ENCODE measurements at places on chromosomes 16 and 17.

DNA sequence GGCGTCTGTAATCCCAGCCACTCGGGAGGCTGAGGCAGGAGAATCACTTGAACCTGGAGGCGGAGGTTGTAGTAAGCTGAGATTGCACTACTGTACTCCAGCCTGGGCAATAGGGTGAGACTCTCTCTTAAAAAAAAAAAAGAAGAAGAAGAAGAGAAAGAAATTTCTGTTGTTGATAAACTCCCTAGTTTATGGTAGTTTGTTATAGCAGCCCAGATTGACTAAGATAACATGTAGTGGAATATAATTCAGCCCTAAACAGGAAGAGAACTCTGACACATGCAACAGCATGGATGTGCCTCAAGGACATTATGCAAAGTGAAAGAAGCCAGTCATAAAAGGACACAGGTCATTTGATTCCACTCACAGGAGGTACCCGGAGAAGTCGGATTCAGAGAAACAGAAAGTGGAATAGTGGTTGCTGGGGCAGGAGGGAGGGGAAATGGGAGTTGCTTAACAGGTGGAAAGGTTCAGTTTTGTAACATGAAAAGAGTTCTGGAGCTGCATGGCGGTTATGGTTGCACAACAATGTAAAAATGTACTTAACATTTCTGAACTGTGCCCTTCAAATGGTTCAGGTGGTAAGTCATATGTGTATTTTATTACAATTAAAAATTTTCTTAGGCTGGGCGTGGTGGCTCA, 26.0 kb upstream of the PRM1 start:
- DNase-seq: peak; percentile 27

DNA sequence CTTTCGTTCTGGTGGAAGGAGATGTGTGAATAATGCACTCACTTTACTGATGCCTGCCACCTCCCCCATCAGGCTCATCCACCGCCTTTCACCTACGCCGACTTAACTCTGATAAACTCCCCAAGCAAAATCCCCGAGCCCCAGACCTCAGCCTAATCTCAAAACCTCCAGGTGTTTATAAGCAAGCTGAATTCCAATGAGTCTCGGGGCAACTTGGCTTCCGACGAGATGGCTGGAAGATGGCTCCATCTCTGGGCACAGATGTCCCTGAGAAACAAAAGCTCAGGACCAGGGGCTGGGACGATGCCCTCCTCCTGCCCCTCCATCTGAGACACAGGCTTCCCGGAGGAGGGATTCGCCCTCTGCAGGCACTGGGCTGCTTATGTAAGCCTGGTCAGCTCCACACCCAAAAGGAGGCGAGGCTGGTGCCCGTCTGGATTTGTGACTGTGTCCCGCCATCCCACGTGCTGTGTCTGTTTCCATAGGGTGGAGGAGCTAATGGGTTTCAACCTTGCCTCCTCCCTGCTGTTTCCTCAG, 386.4 kb upstream of the TNRC6C start:
- DNase-seq: no peak

GRCh38 chr16:1337486-1337885, 4.0 kb downstream of the BAIAP3 start:
- no peak for DNase-seq

GRCh38 chr16:84836234-84836647, 16.5 kb downstream of the CRISPLD2 start:
- DNase-seq: no peak

- no peak for DNase-seq
Measured at GRCh38 chr17:7203391-7203790, 16.2 kb downstream of the DLG4 start.

DNA sequence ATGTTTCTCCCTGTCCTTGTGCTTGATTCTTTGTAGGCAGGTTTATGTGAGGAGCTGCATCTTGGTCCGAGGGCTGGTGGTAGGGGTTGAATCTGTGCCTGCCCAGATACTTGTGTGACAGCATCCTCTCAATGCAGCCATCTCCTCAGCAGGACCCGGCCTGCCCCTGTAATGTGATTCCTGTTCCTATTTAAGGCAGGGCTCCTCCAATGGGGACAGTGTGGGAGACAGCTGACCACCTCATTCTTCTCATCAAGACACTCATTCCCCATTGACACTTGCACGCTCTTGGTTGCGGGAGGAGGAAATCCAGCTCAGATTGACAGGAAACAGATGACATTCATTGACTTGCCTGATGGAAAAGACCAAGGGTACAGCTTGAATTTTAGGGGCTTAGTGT, 384.5 kb downstream of the CPPED1 start:
- DNase-seq: no peak

GRCh38 chr17:74763565-74764387, 12.4 kb downstream of the NAT9 start:
- no peak for DNase-seq
